ENCODE measurements at places on chromosomes 1 and 21.
A peak's percentile ranks its signal among the peaks of the same experiment; 100 is the strongest.

GRCh38 chr1:31432592-31433395 is 19.8 kb downstream of the SERINC2 start:
- no peak for DNase-seq

- DNase-seq, result no peak
Measured at GRCh38 chr1:185834371-185834905, 100.2 kb downstream of the HMCN1 start.

- DNase-seq, result no peak
Measured at GRCh38 chr1:9247894-9248293, 13.3 kb downstream of the H6PD start.

DNA sequence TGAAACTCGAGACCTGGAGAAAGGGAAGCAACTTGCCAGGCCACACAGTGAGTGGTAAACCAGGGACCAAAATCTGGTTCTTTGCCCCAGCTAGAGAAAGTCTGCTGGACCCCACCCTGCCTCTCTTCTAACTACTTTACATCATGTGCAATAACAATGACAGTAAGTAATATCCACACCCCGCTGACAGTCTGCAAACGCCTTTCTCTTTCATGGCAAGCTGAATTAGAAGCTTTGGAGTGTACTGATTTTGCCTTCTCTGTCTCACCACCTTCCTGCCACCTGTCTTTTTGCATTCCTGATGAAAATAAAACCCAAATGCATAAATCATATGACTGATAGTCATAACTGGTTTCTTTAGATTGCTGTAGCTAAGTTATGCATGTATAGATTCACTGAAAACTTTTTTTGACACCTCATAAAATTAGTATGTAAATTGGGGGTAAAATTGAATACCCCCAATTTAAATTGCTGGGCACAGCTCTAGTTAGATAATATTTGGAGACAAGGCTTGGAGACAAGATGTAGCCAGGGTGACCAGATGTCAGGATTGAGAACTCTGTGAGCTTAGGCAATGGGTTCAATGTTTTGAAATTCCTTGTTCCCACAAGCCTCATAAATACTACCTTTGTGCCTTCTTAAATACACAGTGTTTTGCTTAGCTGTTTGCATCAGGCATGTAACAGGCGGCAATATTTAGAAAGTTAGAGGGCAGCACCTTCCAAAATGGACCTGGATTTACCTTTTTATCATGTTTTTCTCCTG is 73.5 kb downstream of the ST6GALNAC5 start:
- no peak for DNase-seq

DNA sequence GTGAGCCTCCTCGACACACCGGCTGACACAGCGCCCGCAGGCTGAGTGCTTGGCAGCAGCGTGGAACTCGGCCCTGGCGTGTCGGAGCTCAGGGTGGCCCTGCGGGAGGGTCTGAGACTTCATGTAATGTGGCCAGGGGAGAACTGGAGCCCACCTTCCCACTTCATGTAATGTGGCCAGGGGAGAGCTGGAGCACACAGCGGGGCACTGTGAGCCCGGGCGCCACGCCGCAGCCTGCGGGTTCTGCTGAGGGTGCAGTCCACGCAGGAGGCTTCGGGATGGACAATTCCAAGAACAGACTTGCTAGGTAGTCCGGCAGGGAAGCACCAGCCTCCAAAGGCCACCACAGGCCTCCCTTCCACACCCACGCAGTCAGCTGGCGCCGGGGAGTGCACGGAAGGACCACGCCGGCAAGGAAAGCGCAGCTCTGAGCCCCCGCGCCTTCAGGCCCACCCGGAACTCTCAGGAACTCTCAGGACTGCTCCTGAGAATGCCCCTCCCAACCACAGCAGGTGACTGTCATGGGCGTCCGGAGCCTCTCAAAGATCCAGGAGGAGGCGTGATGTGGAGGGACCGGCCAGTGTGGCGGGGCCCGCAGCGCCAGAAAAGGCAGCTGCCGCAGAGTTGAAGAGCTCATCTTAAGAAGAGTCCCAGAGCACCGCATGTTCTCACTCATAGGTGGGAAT is 19.3 kb upstream of the ADARB1 start:
- DNase-seq, result no peak

DNA sequence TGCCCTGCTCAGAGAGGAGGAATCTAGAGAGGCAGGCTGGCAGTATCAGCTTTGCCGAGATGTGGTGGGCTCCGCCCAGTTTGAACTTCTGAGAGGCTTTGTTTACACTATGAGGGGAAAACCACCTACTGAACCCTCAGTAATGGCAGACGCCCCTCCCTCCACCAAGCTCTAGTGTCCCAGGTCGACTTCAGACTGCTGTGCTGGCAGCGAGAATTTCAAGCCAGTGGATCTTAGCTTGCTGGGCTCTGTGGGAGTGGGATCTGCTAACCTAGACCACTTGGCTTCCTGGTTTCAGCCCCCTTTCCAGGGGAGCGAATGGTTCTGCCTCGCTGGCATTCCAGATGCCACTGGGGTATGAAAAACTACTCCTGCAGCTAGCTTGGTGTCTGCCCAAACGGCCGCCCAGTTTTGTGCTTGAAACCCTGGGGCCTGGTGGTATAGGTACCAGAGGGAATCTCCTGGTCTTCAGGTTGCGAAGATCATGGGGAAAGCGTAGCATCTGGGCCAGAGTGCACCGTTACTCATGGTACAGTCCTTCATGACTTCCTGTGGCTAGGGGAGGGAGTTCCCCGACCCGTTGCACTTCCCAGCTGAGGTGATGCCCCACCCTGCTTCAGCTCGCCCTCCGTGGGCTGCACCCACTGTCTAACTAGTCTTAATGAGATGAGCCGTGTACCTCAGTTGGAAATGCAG is 43.6 kb downstream of the C21orf91 start:
- peak; percentile 69 for DNase-seq

- DNase-seq, result no peak
Measured at GRCh38 chr1:17214876-17215544, 10.1 kb downstream of the PADI1 start.

- no peak for DNase-seq
Measured at GRCh38 chr1:177969825-177970371, at the start of gene SEC16B. TSS of gene SEC16B (minus strand) at chr1:177970058. CDS start at chr1:177967981, 2,077 bp downstream.

DNA sequence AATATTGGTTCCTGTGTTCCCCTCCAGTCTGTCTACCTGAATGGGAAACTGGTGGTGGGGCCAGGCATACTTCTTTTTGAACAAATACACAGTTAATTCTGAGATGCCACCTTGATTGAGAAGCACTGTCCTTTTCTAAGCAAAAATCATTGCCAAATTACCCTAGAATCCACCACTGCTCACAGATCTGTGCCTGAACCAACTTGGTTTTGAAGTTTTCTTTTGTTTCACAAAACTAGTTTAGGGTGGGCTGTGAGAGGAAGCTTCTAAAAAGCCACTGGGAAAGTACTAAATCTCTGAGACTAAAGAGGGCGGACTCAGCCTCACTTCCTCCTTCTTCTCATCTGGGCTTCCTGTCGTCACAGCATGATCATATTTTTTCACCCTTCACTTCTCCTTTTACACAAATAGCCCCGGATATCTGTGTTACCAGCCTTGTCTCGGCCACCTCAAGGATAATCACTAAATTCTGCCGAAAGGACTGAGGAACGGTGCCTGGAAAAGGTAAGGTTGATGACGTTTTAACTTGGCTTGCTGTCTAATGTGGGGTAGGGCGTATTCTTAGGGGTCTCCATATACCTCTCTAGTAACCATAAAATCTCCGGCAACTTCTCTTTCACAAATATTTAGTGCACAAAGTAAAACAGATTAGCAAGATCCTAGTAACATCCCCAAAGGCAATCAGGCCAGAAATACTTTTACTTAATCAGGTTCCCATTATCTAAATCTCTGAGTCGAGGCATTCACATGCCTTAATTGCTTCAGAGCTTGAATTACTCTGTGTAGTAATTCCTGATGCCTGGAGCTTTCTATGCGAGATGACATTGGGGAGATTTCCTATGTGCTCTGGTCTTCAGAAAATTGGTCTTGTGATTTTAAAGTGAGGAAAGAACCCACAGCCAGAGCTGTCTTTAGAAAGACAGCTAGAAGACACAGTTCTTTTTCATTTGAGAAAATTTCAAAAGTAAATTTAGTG is at the start of gene CD53:
Gene CD53 (plus strand): TSS at position 404 of the 976 bp plus-strand sequence. CDS start 18,261 bp downstream, outside the sequence.
- DNase-seq, result peak; percentile 20

- no peak for DNase-seq
Measured at GRCh38 chr21:33039536-33039935, 13.8 kb downstream of the OLIG2 start.
